ENCODE measurements at places on chromosomes 7 and 10.

DNA sequence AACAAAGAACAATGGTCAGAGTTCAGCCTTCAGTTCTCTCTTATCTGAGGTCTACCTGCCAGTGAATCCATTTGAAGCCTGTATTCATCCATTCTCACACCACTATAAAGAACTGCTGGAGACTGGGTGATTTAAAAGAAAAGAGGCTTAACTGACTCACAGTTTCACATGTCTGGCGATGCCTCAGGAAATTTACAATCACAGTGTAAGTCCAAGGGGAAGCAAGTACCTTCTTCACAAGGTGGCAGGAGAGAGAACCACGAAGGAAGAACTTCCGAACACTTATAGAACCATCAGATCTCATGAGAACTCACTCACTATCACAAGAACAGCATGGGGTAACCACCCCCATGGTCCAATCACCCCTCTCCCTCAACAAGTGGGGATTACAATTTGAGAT, 33.0 kb upstream of the SLC25A13 start:
- DNase-seq = no peak

GRCh38 chr7:149859876-149860275, 13.9 kb upstream of the ATP6V0E2 start:
- no peak for DNase-seq

DNA sequence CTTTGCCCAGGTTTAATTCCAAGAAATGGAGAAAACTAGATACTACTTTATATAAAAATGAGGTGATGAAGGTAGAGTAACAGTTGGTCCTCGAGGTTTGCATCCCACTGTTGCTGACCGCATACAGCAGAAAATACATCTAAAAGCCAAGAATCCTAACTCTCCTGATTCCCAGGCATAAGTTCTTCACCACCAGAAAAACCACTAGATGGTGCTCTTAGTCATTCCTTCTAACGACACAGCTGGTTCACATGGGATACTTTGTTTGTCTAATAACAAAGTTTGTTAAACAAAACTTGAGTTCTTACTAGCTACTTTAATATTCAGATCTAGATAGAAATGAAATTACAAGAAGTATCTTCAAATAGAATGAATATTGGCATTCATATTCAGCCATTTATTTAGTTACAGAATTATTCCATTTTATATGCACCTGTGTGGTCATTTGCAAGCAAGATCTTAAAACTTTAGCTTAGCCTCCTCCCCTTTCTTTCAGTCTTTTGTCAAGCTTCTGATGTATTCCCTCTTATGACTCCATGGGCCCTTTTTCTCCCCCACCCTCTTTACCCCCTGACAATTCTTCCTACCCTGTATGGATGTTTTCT, 54.1 kb upstream of the CYP26C1 start:
- no peak for DNase-seq

DNA sequence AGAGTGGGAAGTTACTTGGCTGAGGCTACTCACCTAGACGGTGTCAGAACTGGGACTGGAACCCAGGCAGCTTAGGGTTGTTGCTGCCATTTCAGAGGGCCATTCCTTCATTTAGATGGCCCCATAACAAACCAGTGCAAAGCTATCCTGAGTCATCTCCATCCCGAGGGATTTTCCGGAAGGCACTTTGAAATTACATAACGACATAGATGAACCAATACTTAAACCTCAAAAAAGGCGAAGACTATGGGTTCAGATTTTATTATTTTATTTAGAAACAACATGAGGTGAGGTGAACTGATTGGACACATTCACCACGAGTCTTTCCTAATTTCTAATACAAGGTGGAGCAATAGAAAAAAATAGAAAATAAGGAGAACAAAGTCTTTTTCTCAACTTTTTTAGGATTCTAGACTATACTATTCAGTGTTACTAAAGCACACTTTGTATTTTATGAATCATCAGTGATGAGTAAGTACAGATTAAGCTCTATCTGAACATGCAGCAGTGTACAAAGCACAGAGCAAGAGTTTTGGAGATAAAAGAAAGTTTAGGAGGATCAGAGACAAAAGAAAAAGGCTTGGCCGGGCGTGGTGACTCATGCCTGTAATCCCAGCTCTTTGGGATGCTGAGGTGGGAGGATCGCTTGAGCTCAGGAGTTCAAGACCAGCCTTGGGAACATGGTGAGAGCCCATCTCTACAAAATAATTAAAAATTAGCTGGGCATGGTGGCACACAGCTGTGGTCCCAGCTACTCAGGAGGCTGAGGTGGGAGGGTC, 79.5 kb upstream of the SVIL start:
- DNase-seq = no peak

- DNase-seq = no peak
Measured at GRCh38 chr10:118832241-118832651, 77.5 kb upstream of the CACUL1 start.

DNA sequence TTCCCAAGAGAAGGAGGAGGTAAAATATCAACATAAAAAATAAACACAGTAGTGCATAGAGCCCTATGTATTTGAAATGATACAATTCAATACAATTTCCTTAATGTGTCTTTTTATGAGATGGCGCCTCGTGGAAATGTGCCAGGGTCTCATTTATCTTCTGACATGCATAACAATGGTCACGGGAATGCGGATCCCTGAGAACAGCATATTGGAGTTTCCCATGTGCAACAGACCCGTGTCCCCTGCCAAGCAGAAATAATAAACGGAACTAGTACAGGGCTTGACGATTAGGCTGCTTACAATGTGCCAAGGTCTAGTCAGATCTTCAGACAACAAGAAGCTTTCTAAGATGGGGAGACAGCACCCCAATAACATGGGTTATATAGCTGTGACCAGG, 217.9 kb downstream of the ARHGAP21 start:
- DNase-seq = no peak

GRCh38 chr10:103336370-103336769, 14.6 kb downstream of the PCGF6 start:
- DNase-seq = no peak

DNA sequence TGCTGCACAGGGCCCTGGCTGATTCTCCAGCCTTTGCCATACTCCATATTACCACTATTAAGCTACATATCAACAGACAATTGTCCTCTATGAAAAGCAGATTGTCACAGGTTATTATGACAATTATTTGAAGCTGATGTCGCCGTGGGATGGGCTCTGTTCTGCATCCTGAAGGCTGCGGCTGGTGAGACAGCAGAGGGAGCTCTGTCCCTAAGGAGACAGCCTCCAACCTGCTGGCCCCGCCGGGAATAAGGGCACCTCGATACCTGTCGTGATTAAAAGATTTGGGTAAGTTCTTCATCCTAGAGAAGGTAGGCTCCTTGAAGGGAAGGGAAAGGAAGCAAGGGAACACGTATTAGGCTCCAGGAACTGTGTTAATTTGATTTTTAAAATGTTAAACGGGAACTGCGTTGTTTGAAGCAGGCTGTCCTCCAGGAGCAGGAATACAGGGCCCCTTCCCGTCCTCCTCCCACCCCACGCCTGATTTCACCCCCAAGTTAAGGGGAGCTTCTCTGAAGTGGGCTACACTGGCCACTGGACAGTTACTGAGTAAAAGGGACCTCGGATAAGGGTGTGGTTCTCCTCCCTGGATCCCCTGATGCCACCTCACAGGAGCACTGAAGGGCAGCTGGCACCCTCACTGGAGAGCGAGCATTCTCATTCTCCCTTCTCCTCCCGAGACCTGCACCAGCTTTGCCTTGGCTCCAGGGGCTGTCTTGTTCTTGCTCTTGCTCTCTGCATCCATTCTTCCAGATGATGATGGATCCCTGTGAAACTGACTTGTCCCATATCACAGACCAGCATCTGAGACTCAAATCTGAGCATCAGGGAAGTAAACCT, 11.8 kb upstream of the TIAL1 start:
- no peak for DNase-seq

- DNase-seq = no peak
Measured at GRCh38 chr7:85887133-85887532, 700.3 kb upstream of the SEMA3D start.

- no peak for DNase-seq
Measured at GRCh38 chr10:47182934-47183703, 116.9 kb upstream of the GDF10 start.

DNA sequence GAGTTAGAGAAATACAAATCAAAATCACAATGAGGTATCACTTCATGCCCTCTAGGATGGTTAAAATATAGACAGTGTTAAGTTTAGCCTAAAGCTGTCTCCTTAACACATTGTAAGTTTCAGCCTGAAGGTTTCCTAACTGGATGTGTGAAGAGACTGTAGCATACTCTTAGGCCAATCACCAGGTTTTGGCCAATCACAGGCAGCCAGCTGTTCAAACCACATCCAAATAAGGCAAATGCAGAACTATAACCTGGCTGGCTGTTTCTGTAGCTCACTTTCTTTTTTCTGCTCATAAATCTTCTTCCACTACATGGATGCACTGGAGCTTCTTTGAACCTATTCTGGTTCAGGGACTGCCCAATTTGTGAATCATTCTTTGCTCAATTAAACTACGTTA, 19.7 kb downstream of the ESYT2 start:
- no peak for DNase-seq

DNA sequence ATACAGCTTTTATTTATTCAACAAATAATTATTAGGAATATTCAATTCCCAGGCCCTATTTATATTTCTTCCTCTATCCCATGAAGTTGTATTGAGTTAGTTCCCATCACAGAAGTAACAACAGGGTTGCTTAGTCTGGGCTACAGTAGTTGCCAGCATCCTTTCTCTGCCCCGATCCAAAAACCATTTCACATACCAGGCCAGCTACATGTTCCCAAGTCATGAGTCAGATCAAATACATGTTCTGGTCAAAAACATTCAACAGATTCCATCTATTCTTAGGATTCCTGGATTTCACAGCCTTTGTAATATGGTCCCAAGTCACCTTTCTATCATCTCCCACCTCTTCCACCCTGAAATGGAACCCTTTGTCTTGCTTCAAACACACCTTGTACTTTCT, 91.6 kb downstream of the RAB11FIP2 start:
- DNase-seq = no peak

- no peak for DNase-seq
Measured at GRCh38 chr10:64637939-64638338, 1116.7 kb downstream of the REEP3 start.

- DNase-seq = no peak
Measured at GRCh38 chr10:87507879-87508483, 3.3 kb downstream of the MINPP1 start.

GRCh38 chr7:21984042-21984441, 38.3 kb upstream of the CDCA7L start:
- no peak for DNase-seq

- DNase-seq = no peak
Measured at GRCh38 chr7:117114272-117114671, 161.0 kb downstream of the ST7 start.

GRCh38 chr10:62627983-62628382, 176.5 kb upstream of the ADO start:
- DNase-seq = no peak

GRCh38 chr7:21149809-21150208, 278.1 kb upstream of the SP4 start:
- DNase-seq = no peak

- no peak for DNase-seq
Measured at GRCh38 chr7:65001291-65001814, 5.1 kb downstream of the ERV3-1 start.

- DNase-seq = peak; percentile 62
Measured at GRCh38 chr10:80356563-80356988, at the start of the genes DYDC1 and DYDC2. Gene DYDC1, minus strand, starts transcription at chr10:80356755. Its CDS starts 4,154 bp downstream, at chr10:80352601. Gene DYDC2, plus strand, starts transcription at chr10:80356781. Its CDS starts 5,663 bp downstream, at chr10:80362444.

GRCh38 chr7:139656387-139656786, 121.4 kb downstream of the HIPK2 start:
- no peak for DNase-seq

GRCh38 chr7:123433665-123434064, 100.7 kb downstream of the IQUB start:
- no peak for DNase-seq

GRCh38 chr7:1452205-1452604, 7.1 kb downstream of the MICALL2 start:
- DNase-seq = no peak

GRCh38 chr7:100818825-100819224, 8.5 kb downstream of the EPHB4 start:
- no peak for DNase-seq

GRCh38 chr7:143490717-143491306, 13.1 kb downstream of the TAS2R41 start:
- DNase-seq = no peak

GRCh38 chr7:27906385-27907091, 166.6 kb downstream of the TAX1BP1 start:
- no peak for DNase-seq

DNA sequence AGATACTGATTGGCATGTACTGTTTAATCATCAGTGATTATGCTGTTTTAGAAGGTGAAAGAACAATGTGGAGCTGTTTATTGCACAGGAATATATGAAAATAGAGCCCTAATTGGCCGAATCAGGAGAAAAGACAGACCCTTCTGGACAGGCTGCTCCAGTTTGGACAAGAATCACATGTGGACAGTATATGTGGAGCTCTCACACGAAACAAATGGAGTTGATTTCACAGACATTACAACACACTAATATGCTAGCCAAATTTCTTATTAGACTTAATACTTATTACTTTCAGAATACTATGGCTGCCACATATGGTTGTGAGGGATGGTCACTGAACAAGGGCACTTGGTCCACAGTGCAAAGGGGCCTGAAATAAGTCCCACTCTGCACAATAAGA, 15.5 kb downstream of the TWIST1 start:
- no peak for DNase-seq

- no peak for DNase-seq
Measured at GRCh38 chr10:47258921-47259320, 41.1 kb upstream of the GDF10 start.

GRCh38 chr7:137935884-137936508, 65.9 kb downstream of the CREB3L2 start:
- no peak for DNase-seq

- no peak for DNase-seq
Measured at GRCh38 chr10:88120599-88121333, 257.3 kb downstream of the PTEN start.

DNA sequence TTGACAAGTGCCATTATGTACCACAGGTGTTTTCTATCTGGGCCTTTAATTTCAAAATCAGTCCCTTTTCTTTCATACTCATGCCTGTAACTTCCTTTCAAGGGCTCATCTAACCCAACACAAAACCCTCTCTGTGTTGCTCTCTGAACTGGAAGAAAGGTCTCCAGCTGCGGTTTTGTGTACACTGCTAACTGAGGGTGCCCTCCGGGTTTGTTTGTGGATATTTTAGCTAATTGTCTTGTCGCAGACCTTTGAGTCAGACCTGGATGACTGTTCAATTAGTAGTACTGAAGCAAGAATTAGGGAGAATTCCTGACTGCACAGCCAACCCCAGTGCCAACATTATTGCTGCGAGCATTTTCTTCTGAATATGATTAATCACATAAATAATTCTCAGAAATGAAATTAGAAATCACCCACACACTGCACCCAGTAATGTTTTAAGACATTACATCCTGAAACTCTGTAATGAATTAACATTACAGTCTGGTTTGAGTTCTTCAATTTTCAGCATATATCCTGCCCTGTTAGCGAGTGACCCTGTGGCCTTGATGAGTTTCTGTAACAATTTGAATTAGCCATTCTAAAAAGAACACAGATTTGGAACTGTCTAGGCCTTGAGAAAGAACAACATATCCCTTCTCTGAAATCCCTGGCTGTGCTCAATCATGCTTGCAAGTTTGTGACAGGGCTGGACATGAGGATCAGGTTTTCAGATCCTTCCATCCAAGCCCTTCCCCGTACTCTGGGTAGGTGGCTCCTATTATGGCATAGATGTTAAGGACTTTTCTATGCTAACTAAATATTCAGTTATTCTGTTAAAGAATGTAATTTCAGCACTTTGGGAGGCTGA, 460.1 kb downstream of the PLXDC2 start:
- DNase-seq = no peak
